Cortex of kidney (tissue), 1 donor: ENCODE measurements at places on chromosomes 13 and 19.

DNA sequence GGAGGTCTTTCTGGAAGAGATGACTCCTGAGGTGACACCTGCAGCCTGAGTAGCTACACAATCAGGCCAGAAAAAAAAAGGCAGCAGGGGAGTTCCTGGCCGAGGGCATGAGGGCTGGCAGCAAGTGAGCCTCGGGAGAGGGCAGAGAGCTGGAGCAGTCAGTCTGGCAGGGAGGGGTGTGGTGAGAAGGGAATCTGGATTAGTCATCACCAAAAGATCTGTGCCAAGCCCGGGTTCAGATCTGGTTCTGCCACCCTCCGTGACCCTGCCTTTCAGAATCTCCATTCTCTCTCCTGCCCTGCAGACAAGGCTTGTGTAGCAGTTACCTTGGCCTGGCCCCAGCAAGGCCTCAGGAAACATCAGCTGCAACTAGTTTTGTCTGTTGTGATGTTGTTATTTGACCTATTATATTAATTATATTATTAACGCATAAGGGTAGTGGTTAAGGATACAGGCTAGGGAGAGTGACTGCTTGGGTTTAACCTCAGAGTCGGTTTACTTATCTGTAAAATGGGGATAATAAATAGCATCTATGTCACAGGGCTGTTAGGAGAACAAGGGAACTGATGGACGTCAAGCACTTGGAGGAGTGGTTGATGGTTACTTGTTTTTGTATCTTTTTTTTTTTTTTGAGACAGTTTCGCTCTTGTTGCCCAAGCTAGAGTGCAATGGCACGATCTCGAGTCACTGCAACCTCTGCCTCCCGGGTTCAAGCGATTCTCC lies 2.7 kb upstream of the CAPNS1 start:
- no peak for DNase-seq

- no peak for DNase-seq
These were observed 242.5 kb upstream of the GPC6 start for GRCh38 chr13:92984151-92984550.

GRCh38 chr13:52411629-52412028 lies 5.7 kb upstream of the THSD1 start:
- DNase-seq: no peak

DNA sequence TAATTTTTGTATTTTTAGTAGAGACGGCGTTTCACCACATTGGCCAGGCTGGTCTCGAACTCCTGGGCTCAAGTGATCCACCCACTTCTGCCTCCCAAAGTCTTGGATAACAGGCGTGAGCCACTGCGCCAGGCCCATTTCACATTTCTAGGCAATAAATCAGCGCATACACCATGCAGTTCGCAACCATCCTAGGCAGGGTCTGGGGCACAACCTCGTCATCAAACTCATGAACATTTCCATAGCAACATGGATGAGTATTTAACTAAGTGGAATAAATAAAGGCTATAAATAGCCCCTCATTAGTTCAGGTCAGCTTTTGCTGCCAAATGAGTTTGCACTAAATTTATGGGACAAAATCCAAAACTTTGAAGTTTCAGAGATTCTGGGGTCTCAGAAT lies 8.2 kb downstream of the MEIS3 start:
- DNase-seq: no peak

DNA sequence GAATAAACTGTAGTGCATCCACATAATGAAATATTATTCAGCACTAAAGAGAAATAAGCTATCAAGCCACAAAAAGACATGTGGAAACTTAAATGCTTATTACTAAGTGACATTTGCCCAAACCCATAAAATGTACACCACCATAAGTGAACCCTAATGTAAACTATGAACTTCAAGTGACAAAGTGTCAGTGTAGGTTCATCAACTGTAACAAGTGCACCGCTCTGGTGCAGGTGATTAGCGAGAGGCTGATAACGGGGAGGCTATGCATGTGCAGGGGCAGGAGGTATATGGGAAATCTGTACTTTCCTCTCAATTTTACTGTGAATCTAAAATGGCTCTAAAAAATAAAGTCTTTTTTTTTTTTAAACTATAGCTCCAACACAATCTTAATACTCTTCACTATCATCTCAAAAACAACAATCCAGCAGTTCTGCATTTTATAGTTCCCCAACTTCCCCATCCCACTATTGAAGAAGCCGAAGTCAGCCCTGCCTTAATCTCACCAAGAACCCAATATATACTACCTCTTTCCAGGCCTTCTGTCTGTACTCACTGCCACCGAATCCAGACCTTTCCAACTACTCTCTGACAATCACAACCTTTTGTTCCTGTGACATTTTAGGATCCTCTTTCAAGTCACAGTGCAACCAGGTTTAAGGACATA lies 22.6 kb downstream of the ELF1 start:
- no peak for DNase-seq

GRCh38 chr19:16144216-16144581 lies 714 bp downstream of the HSH2D start:
- DNase-seq: no peak

GRCh38 chr13:26719356-26719945 lies 41.1 kb downstream of the GPR12 start:
- no peak for DNase-seq

DNA sequence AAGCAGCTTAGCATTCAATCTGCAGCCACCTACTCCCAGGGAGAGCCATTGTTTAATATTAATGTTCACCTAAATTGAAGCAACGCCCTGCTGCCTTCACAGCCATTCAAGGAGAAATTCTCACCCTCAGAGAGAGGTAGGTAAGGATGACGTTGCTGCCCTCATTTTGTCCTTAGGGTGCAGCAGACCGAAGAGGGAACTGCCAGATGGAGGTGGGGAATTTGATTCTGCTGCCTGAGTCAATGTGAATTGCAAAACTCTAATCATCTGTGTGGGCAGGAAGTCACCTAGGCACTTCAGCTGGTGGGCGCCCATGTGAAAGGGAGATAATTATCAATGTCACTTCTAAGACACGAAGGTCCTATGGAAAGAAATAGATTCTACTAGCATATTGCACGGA lies 503.4 kb downstream of the TBC1D4 start:
- DNase-seq: no peak

- DNase-seq: no peak
These were observed 182.7 kb upstream of the TSC22D1 start for GRCh38 chr13:44758630-44759383.

GRCh38 chr13:34988330-34988791 lies 46.3 kb downstream of the NBEA start:
- no peak for DNase-seq

GRCh38 chr13:65600702-65601101 lies 1629.4 kb downstream of the PCDH9 start:
- DNase-seq: no peak

GRCh38 chr13:108816375-108816774 lies 187.0 kb downstream of the MYO16 start:
- no peak for DNase-seq

GRCh38 chr13:110397436-110398115 lies 90.5 kb downstream of the COL4A2 start:
- no peak for DNase-seq

GRCh38 chr19:4581666-4582553 lies 22.4 kb upstream of the SEMA6B start:
- no peak for DNase-seq

DNA sequence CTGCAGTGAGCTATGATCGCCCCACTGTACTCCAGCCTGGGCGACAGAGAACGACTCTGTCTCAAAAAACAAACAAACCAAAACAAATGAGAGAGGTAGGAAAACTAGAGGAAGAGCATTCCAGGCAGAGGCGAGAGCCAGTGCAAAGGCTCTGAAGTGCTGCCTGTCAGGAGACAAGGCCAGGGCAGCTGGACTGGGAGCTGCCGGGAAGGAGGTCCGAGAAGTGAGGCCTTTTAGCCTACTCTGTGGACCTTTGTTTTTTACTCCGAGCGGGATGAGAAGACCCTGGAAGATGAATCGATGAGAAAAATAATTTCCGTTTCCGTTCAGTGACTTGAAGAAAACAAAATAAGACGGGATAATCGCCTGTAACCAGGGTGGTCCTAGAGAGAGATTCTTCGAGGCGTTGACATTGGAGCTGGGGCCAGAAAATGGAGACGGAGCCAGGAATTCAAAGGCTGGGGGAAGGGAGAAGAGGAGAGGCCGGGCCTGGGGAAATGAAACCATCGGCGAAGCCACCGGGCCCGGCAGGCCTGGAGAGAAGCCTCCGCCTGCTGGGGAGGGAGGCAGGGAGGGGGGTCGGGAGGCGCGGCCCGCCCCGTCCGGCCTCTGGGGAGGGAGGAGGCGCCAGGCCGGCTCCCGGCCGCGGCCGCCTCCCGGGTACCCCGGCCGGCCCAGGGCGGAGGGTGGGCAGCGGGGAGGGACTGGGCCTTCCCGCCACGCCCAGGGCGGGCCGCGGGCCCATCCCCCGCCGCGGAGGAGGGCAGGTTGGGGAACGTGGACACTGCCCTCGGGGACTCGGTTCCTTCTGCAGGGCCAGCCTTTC lies 7.8 kb upstream of the SERTAD1 start:
- peak; percentile 70 for DNase-seq

DNA sequence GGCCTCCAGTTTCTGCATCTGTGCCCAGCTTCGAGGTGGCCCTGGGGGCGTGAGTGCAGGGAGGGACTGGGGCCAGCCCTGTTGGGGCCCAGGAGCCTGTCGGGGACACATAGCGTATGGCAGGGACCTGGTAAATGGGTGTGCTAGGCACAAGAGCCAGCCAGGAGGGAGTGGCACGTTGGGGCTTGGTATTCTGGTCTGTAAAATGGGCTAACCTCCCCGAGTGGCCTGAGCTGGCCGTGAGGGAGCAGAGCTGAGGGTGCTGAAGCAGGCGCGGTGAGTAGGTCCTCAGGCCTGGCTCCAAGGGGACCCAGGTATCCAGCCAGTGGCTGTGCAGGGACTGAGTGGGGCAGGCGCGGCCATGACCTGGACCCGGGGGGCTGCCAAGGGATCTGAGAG lies 4.3 kb downstream of the PTOV1 start:
- no peak for DNase-seq

DNA sequence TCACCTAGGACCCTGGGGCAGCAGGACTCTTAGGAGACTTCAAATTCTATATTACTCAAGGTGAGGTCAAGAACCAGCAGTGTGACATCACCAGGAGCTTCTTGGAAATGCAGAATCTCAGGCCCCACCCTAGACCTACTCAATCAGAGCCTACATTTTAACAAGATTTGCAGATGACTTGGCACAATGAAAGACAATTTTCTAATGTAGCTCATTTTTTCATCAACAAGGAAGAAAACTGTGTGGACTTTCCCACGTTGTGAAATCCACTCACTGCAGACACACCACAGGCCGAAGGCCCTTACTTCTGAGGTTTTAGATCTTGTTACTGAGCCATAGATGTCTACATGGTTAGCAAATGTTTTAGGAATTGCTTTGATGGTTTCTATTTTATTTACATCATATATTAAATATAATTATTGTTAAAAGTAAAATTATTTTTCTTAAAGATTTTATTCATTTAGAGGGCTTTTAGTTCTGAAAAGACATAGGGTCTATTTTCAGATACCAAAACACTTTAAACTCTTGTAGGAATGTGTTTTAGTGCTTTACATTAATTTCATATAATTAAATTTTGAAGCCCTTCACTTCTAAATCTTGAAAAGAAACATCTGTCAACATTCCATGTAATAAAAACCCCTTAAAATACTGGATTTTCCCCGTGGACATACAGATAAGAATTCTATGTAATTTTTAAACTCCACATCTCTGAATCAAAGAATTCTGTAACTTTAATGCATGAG lies 18.5 kb upstream of the STARD13 start:
- DNase-seq: no peak

DNA sequence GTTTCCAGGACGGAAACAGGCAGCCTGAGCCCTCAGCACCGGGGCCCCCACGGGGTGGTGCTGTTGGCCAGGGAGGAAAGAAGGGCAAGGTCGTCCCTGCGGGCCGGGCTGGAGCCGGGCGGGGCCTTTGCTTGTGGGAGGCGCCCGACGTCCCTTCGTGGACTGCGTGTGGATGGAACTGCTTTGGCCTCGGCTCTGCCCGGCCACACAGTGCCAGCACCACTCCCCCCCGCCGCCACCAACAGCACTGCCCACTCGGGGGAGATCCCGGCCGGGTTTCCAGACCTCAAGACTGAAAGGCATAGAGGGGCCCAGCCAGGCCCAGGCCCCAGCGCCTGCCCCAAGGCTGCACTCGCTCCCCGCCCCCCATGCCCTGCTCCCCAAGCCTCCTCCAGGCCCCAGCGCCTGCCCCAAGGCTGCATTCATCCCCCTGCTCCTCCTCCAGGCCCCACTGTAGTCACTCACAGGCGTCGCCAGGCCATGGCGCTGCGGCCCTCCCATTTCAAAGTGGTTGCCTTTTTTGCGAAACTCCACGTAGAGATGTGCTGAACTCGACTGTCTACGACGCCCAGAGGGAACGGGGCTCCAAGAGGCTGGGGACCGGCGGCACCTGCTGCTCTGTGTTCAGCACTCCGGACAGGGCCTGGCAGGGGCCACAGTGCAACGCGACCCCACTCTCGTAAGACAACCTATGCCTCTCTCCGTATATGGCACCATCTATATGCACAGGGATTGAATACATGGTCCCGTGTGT lies 22.5 kb downstream of the C13orf46 start:
- no peak for DNase-seq

DNA sequence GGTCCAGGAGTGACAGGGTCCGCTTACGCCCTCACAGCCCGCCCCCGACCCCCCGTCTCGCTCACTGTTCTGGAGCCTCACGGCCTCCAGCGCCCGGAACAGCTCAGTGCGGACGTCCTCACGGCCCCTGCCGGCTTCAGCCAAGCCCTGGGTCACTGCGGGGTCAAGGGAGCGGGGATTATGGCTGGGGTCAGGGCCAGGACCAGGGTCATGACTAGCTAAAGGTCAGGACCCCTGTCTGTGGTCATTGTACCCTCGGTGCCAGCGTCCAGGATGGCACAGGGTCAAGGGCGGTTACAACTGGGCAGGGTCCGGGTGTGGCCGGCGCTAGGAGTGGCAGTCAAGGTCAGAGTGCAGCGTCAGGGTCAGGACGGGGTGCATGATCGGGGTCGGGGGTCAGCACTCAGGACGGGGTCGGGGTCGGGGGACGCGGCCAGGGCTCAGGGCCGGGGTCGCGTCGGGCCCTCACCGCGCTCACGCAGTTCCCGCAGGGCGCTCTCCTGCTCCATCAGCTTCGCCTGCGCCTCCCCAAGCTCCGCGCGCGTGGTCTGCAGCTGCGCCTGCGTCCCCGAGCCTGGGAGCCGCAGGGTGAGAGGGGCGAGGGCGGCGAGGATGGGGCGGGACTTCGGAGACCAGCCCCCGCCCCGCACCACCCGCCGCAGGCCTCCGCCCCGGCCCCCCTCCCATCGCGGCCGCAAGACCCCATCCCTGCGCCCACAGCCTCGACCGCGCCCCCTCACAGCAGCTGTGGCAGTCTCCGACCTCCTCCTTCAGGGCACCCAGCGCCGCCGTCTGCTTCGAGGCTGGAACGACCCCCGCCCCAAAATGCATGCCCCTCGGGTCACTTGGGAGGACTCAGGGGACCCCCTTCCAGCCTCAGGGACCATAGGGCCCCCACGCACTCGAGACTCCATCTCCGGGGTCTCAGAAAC lies 1.4 kb downstream of the CLEC4G start:
- DNase-seq: no peak
